Stimulated activated CD8-positive, alpha-beta memory T cell treated with anti-CD3 and anti-CD28 coated beads, Interleukin-7, amount 100 ng/mL, for 24 hours (primary cell): ENCODE measurements at places on chromosomes 3 and 15.

- DNase-seq = no peak
Observed at GRCh38 chr3:118714800-118715199, 319.8 kb downstream of the IGSF11 start.

DNA sequence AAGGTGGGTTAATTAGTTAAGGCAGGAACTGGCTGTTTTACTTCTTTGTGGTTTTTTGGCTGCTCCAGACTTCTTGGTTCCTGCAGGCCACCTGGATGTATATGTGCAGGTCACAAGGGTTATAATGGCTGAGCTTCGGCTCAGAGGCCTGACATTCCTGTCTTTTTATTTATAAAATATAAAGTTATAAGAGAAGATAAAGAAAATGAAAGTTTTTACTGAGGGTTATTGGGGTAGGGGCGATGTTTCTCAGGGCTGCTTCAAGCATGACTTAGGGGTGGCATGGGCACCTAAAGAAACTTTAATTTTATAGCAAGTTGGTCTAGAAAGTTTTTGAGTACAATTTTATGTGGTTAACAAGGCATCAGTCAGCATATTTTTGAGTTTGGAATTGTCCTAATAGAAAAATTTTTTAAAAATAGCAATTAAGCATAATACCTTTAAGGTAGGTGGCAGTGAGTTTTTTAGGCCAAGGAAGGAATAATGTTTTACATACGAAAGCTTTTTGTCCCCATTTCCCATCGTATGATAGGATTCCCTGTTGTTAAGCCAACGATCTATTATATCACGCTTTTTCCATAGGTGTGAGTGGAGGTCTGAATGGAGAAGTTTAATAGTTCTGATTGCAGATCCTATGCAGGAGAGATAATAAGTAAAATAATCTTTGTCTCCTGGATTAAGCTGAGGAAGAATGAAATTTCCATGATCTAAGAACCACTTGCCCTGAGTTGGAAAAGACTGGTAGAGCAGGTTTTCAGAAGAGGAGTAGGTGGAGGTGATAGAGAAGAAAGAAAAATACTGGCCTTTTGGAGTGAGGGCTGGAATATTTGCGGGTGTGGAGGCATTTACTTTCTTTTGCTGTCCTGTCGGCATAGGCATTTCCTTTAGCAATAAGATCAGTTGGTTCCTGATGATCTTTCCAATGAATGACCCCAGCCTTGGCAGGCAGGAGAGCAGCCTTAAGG is 10.1 kb downstream of the STRIT1 start:
- no peak for DNase-seq

DNA sequence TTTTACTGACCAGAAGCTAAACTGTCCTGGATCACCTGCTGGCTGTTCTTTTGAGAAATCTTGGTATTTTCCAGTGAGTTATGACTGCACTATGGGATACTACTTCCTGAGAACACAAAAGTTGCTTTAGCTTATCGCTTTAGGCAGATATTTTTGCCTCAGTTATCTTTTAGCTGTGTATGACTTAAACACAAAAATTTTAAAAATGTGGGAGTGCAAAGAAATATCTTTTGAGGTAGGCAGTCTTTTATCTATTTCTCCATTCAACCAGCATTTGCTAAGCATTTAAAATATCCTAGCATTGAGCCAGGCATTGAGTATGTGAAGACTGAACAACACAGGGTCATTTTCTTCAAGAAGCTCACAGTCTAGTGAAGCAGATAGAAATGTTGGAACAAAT is 981.9 kb downstream of the FHIT start:
- no peak for DNase-seq

- no peak for DNase-seq
Observed at GRCh38 chr3:81761904-81762580, 597 bp upstream of the GBE1 start.

DNA sequence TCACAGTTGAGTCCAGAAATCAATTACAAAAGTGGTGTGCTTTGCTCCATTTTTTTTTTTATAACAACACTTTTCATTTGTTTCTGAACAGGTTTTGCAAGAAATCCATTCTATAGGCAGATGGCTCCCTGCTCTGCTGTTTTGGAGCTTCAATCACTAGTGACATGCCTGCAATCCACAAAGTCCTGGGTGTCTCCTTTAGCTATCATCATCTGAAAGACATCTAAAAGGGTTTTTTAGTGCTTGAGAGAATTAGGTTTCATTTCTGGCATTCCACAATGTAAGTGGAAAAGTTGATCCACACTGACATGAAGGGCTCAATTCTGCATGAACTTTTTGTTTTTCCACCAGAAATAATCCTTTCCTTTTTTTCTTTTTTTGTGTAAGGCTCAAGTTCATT is 24.0 kb upstream of the MEIS2 start:
- no peak for DNase-seq
